ENCODE measurements at places on chromosomes 6 and 20.

- DNase-seq, result no peak
Observed at GRCh38 chr6:28807682-28808280, 116.0 kb downstream of the TRIM27 start.

DNA sequence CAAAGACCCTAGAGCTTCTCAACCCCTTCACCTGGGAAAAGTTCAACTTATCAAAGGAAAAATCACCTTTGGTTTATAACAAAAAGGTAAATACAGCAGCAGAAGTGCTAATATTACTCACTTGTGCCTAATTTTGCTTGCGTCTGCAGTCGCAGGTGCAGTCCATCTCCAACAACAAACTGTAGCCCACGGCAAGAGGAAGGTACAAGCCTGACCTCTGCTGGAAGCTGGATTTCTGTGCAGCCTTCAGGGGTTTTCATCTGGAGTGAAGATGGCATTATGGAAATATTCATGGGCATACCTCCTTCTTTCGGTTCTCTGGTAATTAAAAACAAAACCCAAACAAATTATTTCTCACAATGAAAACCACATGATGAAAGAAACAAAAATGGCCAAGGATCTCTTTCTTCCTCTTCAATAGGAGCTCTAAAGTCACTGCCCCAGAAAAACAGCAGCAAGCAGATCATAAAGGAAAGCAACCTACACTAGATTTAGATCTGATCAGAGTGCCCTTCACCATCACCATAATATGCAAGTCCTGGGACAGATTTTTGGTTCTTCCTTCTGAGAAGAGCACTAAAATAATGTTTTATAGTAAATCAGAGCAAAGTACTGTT, 7.8 kb downstream of the UBE3D start:
- DNase-seq, result no peak

- DNase-seq, result no peak
Observed at GRCh38 chr20:16701296-16701695, 28.5 kb upstream of the SNRPB2 start.

DNA sequence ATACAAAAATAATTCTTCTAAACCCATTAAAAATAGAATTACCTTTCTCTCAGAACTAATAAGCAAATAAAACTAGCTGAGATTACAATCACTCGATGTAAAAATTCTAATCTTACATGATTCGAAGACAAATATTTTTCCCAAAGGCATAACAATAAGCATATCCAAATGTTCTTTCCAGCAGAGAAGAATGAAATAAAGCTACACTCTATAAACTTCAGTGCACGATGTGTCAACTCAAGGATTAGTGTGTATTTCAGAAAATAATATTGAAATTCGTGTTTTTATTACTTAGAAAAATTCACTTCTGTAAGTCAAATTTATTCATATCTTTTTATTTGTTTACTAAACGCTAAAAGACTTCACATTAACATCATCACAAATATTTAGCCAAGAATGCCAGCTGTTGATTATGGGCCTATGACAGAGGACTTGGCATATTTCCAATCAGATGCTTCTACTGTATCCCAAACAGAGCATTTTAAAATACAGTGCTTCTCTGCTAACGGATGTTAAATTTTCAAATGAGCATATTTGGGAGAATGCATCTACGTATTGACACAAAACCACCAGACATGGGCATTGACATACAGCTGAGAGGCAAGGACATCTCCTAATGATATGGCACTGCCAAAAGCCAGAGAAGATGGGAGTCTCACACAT, 54.7 kb upstream of the PDE7B start:
- DNase-seq, result no peak

DNA sequence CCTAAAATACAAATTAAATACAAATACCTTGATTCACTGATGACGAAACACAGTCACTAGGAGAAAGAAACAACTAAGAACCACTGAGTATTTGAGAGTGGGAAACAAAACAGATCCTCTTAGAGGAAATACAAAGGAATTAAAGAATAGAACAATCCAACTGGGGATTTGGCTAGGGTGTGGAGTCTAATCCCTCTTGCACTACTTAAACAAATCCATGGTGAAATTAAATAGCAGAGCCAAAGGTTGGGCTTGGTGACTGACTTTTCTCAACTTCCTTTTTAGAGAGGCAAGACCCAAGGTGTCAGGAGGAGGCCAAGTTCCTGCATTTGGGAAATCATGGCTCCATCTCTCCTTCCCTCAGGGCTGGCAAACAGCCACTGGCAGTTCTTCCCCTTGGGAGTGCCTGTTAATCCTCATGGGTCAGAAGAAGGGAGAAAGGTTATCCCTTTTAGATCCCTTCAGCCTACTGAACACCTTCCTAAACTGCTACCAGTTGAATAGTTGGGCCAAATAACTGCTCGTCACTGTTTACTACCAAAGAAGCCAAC, 101.2 kb upstream of the TRAF3IP2 start:
- DNase-seq, result no peak

DNA sequence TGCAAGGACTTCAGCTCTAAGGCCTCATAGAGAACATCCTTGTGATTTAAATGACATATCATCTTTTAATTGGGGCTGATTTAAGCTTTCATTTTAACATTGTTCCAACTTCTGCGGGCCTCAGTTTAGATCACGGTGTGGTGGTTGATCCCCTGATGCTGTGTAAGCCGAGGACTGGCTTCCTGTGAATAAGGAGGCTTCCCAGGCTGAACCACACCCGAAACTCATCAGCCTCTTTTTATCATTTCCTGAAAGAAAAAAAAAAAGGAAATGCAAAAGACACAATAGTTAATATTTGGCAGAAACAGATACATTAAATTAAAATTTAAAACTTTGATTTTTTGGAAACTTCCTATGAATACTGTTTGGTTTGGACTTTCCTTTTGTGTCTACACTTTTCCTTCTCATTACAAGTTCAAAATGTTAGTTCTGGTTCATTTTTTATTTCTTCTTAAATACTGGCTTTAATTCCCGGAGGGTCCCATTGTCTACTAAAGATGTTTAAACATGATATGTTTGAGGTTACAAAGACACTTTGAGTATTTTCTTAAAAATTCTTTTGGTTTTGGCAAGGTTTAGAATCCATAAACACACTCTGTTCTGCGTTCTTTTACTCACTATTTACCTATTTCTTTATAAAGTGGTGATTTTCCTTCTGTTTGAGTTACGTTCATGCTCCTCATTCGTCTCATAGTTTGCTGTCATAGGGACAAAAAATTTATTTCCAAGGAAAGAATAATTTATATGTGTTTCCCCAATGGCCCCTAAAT, 230.0 kb upstream of the SULF2 start:
- no peak for DNase-seq

DNA sequence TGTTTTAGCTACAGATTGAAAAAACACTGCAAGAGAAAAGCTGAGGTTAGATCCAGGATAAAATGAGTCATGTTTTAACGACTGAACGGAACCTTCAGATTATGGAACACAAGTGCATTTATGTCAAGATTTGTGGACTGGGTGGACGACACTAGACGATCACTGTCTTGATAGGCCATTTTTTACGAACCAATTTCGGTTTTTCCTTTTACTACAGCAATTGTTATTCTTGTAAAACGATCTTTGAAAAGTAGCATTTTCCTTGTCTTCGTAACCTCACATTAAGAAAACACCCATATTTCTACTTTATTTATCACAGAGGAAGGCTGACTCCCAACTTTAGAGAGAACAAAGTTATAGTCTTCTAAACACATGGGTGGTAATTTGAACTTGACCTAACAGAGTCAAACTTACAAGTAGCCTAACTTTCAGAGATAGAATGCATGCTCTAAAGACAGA, 294.2 kb upstream of the TCF21 start:
- DNase-seq, result no peak

DNA sequence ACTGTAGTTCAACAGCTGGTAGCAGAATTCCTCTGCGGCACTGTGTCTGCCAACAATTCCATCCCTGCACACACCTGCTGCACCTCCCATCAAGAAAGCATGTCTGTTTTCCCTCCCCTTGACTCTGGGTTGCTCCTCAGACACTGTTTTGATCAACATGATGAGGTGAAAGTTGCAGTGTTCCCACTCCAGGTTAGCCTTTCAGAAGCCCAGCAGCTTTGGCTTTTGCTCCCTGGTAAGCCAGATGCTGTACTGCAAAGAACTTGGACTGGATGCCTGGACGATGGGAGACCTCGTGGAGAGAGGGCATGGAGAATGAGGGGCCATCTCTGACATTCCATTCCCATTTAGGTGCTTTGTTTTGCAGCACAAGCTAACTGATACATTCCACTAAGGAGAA, 79.1 kb upstream of the MAFB start:
- no peak for DNase-seq

DNA sequence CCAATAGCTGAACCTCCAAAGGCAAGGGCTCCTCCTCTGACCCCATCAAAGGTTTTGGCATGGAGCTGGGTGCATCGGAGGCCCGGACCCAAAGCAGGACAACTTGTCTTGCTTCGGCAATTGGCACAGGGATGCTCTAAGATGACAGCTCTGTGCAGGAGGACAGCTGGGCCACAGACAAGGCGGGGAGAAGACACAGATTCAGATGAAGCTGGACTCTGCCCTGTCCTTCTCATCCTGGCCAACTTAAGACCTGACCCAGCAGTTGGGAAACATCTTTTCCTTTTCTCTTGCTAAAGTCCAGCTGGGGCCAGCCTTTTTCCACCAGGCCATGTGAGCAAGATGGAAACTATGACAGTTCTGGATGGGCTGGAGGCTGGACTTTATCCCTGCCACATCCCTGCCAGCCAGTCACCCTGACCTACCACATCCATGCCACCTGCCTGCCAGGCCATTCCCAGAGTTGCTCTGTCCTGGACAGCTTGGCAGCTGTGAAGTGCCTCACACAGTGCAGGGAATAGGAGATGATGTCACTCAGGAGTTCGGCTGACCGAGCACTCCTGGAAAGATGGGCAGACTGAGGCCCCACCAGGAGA, 12.7 kb upstream of the PSMF1 start:
- DNase-seq, result no peak

- no peak for DNase-seq
Observed at GRCh38 chr20:36528176-36528874, 13.0 kb upstream of the MYL9 start.

GRCh38 chr20:16714751-16715150, 15.1 kb upstream of the SNRPB2 start:
- DNase-seq, result no peak

- no peak for DNase-seq
Observed at GRCh38 chr6:135451617-135452190, 45.8 kb downstream of the AHI1 start.

GRCh38 chr20:10047427-10047826, 12.6 kb downstream of the ANKEF1 start:
- no peak for DNase-seq

- DNase-seq, result no peak
Observed at GRCh38 chr6:106976270-106976669, 1.7 kb upstream of the CD24 start.

- DNase-seq, result no peak
Observed at GRCh38 chr20:48787861-48788375, 39.9 kb downstream of the PREX1 start.

DNA sequence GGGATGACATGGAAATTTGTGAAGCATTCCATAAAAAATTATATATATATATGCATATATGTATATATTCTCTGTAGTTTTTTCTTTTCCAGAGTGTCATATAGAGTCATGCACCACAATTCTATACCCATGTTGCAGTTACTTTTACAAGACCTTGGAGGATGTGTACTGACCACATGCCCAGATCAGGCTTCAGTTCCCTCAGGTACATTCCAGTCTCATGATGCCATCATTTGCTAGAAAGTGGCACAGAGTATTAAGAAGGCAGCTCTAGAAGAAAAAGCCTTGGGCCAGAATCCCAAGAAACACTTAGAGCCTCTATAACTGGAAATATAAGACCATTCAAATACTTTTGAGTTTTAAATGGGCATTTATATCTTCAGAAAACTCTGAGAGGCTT, 685.5 kb upstream of the FLRT3 start:
- no peak for DNase-seq

- no peak for DNase-seq
Observed at GRCh38 chr6:7938562-7939183, 28.1 kb upstream of the TXNDC5 start.

DNA sequence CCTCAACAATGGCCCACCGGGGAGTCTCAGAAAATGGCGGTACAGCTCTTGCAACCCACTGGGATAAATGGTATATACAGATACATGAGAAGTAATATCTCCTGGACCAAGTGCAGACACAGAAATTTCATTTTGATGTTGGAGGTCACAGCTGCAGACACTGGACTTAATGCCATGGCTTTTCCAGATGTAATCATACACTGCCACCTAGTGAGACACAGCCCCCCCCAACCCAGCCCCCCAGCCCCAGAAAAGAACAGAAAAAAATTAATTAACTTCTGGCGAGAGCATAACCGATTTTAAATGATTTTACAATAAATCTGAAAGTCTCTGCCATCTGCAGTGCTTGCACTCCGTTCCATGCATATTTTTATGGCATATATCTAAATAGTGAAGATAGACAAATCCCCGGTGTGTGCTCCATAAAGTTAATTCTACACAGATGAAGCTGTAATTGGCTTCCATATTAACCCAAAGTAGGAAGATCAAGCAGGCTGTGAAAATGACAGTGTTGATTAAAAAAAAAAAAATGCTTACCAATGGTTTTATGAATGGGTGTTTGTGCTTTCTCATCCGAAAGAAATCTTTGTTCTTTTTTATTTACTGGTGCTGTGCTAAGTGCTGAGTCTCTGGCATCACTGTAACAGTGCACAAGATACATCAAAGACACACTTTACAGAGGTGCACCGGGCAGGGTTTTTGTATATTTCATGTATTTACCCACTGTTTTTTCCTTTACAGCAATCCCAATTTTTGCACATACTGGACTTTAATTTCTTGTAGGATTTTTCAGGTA, 804.1 kb downstream of the TFAP2A start:
- no peak for DNase-seq
